Osteocyte (in vitro differentiated cells): ENCODE measurements at places on chromosomes 11 and 22. TPM values are rescaled to one million over a fixed set of nuclear protein-coding genes. Genes with fewer than 3 reads are reported as not detected.

The CATSPER1 gene
- total RNA-seq, result 0.54 and 1.1 TPM in 2 replicates

DNA sequence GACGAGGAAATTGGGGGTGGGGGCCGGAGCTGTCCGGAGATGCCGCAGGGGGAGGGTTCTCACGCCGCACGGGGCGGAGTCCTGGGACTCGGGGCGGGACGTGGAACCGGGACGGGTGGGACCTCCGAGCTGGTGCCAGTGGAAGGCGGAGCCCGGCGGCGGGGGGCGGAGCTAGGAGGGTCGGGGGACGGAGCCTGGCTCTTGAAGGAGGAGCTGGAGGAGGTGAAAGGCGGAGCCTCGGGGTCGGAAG, 271 bp downstream of the FKBP2 start:
- DNase-seq, result peak; percentile 100
- H3K4me3 ChIP-seq, result peak overlapping the region; percentile 91
- H3K4me1 ChIP-seq, result peaks cover 37% of the 10 kb centered on the region
- no peaks in the 10 kb centered on the region for H3K27me3 ChIP-seq

GRCh38 chr22:32499666-32500065, 25.1 kb downstream of the FBXO7 start:
- no peak overlapping the region for H3K27ac ChIP-seq
- no peak for DNase-seq
- H3K4me1 ChIP-seq, result no peaks in the 10 kb centered on the region
- no peak overlapping the region for H3K4me3 ChIP-seq
- H3K27me3 ChIP-seq, result no peaks in the 10 kb centered on the region

- DNase-seq, result no peak
- H3K4me3 ChIP-seq, result no peak overlapping the region
- H3K27me3 ChIP-seq, result peaks cover 9% of the 10 kb centered on the region
- no peaks in the 10 kb centered on the region for H3K4me1 ChIP-seq
- no peak overlapping the region for H3K27ac ChIP-seq
Observed at GRCh38 chr11:134517115-134517514, 105.1 kb upstream of the B3GAT1 start.

GRCh38 chr11:117594721-117595120, 202.3 kb downstream of the DSCAML1 start:
- DNase-seq, result no peak
- no peak overlapping the region for H3K27ac ChIP-seq
- peaks cover 21% of the 10 kb centered on the region for H3K27me3 ChIP-seq
- H3K4me1 ChIP-seq, result no peaks in the 10 kb centered on the region
